A549 treated with ZK216348 at 1 μM for 4 hours (cell line): ENCODE measurements at places on chromosomes 11 and 22. TPM values are rescaled to one million over a fixed set of nuclear protein-coding genes. Genes with fewer than 3 reads are reported as not detected.

The ARRB1 gene
- 4.4 to 9.6 TPM (median 7.3 TPM) in 5 replicates for total RNA-seq

The MYBPC3 gene
- total RNA-seq: 0.06 to 0.09 TPM (median 0.07 TPM) in 5 replicates

The CSTF3 gene
- 25.1 to 32.1 TPM (median 27.9 TPM) in 5 replicates for total RNA-seq

The TUB gene
- 5.1 to 7.9 TPM (median 7.5 TPM) in 5 replicates for total RNA-seq

The CPSF7 gene
- 71.1 to 76.3 TPM (median 74.8 TPM) in 5 replicates for total RNA-seq

The PLAAT2 gene
- 0.28 to 0.77 TPM (median 0.64 TPM) in 5 replicates for total RNA-seq

The CCDC73 gene
- 0.04 TPM in 1 of 5 replicates, not detected in the others for total RNA-seq

The FOLR2 gene
- total RNA-seq: not detected in 5 replicates

The C1QTNF6 gene
- total RNA-seq: 6.8 to 14.8 TPM (median 12.6 TPM) in 5 replicates

The CARD10 gene
- total RNA-seq: 16.7 to 37.0 TPM (median 34.2 TPM) in 5 replicates

The C22orf31 gene
- total RNA-seq: not detected in 5 replicates

The C11orf87 gene
- not detected in 5 replicates for total RNA-seq

The RIBC2 gene
- total RNA-seq: 1.7 to 2.8 TPM (median 2.6 TPM) in 5 replicates

The GRAMD1B gene
- total RNA-seq: 25.1 to 42.8 TPM (median 38.8 TPM) in 5 replicates

The RHOG gene
- total RNA-seq: 80.3 to 111 TPM (median 109 TPM) in 5 replicates

The P4HA3 gene
- total RNA-seq: 37.2 to 64.7 TPM (median 49.8 TPM) in 5 replicates

The MPPED2 gene
- total RNA-seq: not detected in 5 replicates

The FAM181B gene
- total RNA-seq: 0.06 to 0.09 TPM (median 0.06 TPM) in 3 of 5 replicates, not detected in the others

The SMTNL1 gene
- not detected in 5 replicates for total RNA-seq

The PHLDA2 gene
- total RNA-seq: 67.6 to 139 TPM (median 116 TPM) in 5 replicates

The RAB3IL1 gene
- 12.0 to 17.9 TPM (median 15.9 TPM) in 5 replicates for total RNA-seq

The F2 gene
- total RNA-seq: 2.0 to 3.0 TPM (median 2.4 TPM) in 5 replicates

The SLC5A1 gene
- 0.06 TPM in 1 of 5 replicates, not detected in the others for total RNA-seq

The DEPDC7 gene
- 4.6 to 9.1 TPM (median 7.3 TPM) in 5 replicates for total RNA-seq

The ENTHD1 gene
- total RNA-seq: not detected in 5 replicates
